ENCODE measurements at places on chromosomes 7 and 10. TPM values are rescaled to one million over a fixed set of nuclear protein-coding genes. Genes with fewer than 3 reads are reported as not detected.

DOCK1 gene
- not detected for polyA plus RNA-seq

TACC2 gene
- not detected for polyA plus RNA-seq

CDC14C gene
- not detected for polyA plus RNA-seq

CTAGE6 gene
- not detected for polyA plus RNA-seq

GRCh38 chr7:16745645-16746044 lies 7.9 kb upstream of the TSPAN13 start:
- no peak overlapping the region for H3K4me3 ChIP-seq
- H3K27me3 ChIP-seq, result no peaks in the 10 kb centered on the region
- H3K36me3 ChIP-seq, result no peaks in the 10 kb centered on the region
- DNase-seq, result no peak

GRCh38 chr10:93837822-93838221 lies 56.0 kb upstream of the SLC35G1 start:
- H3K4me1 ChIP-seq, result no peaks in the 10 kb centered on the region
- H3K27ac ChIP-seq, result no peak overlapping the region
- peaks cover 12% of the 10 kb centered on the region for H3K27me3 ChIP-seq
- no peak for DNase-seq
- no peaks in the 10 kb centered on the region for H3K36me3 ChIP-seq

DNA sequence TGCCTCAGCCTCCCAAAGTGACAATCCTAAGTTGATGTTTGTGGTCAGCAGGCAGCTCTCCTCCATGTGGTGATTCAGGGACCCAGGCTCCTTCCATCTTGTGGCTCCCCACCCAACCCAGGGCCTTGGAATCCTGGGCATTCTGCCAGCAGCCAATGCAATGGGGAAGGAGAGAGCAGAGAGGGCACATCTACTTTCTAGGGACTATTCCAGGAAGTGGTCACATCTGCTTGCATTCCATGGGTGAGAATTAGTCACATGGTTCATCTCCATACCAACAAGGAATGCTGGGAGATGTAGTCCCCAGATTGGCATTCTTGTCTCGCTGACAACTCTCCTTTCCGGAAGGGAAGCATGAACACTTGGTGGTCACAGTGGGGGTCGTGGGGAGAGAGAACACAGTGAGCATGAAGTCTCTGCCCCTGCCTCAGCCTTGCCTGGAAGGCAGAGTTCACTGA lies 9.9 kb upstream of the SRRM3 start:
- no peaks in the 10 kb centered on the region for H3K4me1 ChIP-seq
- no peak for DNase-seq
- H3K27me3 ChIP-seq, result peaks cover 16% of the 10 kb centered on the region

UBE2D1 gene
- polyA plus RNA-seq, result 15.4 TPM

Measured in naive thymus-derived CD8-positive, alpha-beta T cell (primary cell).